ENCODE measurements at places on chromosomes 4 and X.

- DNase-seq, result no peak
Measured at GRCh38 chr4:63085091-63085490, 1324.2 kb downstream of the TECRL start.

GRCh38 chr4:122666527-122667245 is 45.8 kb upstream of the IL21 start:
- DNase-seq, result no peak

DNA sequence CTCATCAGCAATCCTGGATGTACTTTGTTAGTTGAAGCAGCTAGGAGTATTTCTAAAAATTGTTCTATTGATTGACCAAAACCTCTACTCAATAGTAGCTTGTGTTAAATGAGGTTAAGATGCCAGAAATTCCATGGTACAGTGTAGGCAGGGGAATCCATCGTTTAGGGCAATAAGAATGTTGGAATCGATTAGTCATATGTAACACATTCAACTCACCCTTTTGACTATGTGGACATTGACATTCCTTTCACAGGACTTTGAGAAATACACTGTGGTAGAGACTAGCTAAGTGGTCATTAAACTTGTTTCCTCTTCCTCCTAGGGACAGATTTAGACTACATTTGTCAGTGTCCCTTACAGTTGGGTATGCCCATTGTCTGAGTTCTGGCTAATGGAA is 40.2 kb downstream of the KDM5C start:
- no peak for DNase-seq

GRCh38 chr4:110032603-110033002 is 119.9 kb downstream of the EGF start:
- DNase-seq, result no peak

- no peak for DNase-seq
Measured at GRCh38 chr4:156771171-156771837, 200.3 kb downstream of the PDGFC start.

- DNase-seq, result no peak
Measured at GRCh38 chr4:101018836-101019235, 328.5 kb downstream of the PPP3CA start.

DNA sequence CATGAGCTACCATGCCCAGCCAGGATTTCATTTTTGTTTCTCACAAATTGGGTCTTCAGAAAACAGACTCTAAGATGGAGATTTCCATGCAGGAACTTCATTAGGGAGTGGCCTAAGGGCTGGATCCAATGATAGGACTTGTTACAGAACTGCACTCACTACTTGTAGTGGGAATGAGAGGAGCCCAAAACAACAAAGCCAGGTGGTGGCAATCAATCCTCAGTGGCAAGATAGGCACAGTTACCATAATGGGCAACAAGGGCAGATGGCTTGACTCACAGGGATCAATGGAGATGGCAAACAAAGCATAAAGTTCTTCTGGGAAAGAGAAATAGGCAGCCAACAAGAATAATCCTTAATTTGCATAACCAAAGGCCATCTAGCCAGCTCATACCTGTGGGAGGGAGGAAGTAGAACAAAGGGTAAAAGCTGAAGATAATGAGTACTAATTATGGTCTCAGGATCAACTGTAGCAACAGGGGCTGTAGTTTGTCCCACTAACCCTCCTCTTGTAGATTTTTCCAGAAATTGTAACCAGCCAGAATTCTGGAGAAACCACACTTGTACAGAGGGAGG is 72.8 kb upstream of the MAPK10 start:
- no peak for DNase-seq

DNA sequence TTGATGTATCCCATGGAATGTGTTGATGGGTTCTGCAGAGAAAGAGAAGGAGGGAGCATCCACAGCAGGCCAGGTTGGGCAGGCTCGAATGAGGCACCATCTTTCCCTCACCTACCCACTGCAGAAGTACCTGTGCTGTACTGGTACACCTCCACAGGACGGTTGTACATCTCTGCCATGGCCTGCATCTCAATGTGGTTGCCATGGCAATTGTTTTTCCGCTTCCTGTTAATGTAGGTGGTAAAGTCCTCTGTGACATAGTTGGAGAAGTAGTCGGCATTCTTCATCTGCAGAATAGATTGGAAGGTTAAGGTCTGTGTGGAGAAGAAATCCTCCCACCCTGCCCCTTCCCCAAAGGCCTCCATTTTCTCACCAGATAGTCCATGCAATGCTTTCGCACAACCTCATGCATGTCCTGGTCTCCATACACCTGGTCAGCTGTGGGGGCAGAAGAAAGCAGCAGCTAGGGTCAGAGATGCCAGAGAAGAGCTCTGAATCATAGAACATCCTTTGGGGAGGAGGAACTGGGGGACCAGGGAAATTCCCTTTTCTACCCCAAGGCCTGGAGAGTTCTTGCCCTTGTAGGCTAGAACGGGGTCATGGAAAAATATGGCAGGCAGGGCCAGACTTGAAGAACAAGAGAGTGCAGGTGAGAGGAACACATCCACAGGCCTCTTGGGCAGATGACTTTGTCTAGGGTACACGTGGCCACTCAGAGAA is 15.9 kb upstream of the PIM2 start:
- no peak for DNase-seq

DNA sequence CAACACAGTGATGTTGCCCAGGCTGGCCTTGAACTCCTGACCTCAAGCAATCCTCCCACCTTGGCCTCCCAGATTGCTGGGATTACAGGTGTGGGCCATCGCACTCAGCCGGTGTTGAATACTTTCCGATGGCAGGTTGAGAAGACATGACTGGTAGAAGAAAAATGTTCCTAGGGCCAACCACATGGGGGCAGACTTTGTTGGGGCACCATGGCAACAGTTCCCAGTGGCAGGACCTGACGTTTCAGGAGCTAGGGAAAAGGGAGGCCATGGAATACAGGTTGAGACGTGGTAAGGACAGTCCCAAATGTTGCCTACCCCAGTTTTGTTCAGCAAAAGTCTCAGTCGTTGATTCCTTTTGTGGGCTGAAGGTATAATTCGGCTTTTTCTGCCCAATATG is 134.6 kb downstream of the ASMT start:
- DNase-seq, result no peak

GRCh38 chrX:12567857-12568256 is 223.4 kb upstream of the PRPS2 start:
- DNase-seq, result no peak

DNA sequence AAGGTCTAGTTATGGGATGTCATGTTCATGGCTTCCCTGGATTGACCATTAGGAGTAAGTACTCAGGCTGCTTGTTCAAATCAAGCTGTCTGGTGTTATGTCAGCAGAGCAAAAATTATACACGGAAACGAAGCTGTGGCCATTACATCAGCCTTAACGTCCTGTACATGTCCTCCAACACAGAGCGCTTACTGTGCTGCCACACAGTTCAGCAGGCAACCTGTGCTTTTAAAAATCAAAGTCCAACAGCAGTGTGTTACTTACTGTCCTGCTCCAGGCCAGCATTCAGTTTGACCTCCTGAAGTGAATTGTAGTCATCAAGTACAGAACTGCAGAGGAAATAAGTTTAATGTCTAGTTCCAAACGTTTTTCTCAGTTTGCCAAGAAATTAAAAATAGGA is 46.0 kb downstream of the KLHL34 start:
- DNase-seq, result no peak

DNA sequence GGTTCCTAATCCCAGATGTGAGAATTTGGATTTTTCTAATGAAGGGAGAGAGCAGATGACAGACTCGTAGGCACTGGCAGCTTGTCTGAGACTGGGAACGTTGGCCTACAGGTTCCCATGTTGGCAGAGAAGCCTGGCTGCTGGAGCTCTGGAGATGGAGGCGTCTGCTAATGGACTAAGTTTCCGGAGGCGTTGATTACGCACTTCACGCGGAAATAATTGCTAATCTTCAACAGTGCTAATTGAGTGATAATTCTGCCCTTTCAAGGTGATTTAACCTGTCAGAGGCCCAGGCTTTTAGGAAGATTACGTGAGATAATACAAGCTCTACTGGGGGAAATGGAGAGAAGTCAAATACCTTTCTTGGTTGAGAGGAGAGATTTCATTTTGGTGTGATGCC is 77.4 kb downstream of the PSAPL1 start:
- DNase-seq, result no peak

DNA sequence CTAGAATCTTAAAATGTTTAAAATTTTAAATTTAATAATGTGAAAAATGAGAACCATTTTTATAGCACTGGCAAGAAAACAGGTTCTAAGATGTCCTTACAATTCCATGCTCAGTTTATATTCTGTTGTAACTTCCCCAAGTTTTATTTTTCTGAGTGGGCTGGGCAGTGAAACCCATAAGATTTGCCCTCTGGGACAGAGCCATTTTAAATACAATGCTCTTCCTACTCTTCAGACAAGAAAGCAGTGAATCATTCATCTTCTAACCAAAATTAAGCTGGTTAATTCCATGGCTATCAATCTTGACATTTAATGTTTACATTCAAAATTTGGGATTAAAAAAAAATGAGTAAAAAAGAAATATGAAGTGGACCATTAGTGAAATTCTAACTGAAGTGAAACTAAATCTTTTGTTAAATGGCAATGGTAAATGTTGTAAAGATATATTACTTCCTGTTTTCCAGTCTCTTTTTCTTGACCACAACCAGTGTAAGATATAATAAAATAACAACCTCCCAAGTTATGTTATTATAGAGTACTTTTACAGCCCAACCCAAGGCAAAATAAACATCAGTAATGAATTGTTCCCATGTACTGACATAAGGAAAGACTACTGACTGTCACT is 37.2 kb upstream of the PTPN13 start:
- DNase-seq, result no peak

DNA sequence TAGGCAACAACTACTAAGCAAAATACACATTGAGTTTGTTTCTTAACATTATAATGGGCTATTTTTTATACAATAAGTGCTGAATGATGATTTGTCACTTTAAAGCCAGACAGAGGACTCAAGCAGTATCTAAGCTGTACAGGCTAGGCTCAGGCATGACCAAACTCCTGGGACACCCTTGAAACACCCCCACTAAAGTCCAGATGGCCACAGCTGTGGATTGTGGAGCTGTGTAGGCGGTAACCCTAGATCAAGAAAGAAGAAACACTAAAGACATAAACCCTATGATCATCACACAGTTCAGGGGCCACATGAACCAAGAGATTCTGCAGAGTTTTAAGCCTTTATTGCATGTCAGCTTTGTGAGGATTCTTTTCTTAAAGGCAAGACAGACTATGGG is 25.1 kb downstream of the TAB3 start:
- no peak for DNase-seq

- DNase-seq, result no peak
Measured at GRCh38 chr4:14254252-14254651, 626.7 kb upstream of the BOD1L1 start.

DNA sequence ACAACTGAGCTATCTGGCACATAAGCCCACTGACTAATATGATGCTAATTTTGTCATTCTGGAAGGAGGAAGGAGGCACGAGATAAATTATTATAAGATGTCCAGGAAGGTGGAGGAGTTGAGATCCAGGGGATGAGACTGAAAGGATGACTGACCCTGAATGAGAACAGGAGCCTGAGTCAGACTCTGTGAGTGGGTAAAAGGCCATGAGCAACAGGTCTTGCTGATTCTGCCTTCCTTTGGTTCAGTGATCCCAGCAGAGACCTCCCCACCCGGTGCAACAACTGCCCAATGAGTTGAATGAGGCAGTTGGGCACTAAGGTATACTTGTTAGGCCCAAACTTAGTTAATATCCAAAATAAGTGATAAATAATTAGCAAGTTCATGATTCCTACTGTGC is 238.1 kb upstream of the GPC4 start:
- no peak for DNase-seq

- DNase-seq, result no peak
Measured at GRCh38 chrX:49177873-49178480, 6.3 kb downstream of the PLP2 start.

DNA sequence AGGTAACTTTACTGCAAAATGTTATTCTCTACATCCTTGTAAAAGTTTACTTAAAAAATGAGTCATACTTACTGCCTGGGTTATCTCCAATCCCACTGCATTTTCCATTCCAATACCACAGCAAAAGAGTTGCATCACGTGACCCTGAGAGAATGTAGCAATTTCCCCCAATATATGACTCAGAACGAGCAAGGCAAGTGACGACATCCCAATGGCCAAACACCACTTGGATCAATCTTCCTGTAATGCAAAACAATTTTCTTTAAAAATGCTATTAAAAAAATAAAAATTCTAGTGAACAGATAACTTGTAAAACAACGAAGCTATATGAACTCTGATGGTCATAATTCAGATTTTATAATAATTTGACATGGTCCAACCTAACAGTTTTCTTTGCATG is 224.3 kb downstream of the DCLK2 start:
- no peak for DNase-seq

All from stimulated activated CD8-positive, alpha-beta memory T cell treated with anti-CD3 and anti-CD28 coated beads, Interleukin-12 subunit alpha, Interleukin-12 subunit beta, amount 100 ng/mL, for 1 hour (primary cell).